ENCODE measurements at places on chromosomes 11 and 22. TPM values are rescaled to one million over a fixed set of nuclear protein-coding genes. Genes with fewer than 3 reads are reported as not detected.

Gene UPB1
- polyA plus RNA-seq, result 0.72 TPM

Gene GRIK4
- 0.37 TPM for polyA plus RNA-seq

Gene SEPTIN5
- 122 TPM for polyA plus RNA-seq

Gene DERL3
- polyA plus RNA-seq, result 1.1 TPM

Gene OR51B5
- not detected for polyA plus RNA-seq

Gene SMC1B
- polyA plus RNA-seq, result 0.07 TPM

Gene ACCSL
- not detected for polyA plus RNA-seq

Gene MYBPC3
- 0.26 TPM for polyA plus RNA-seq

Gene TENM4
- 8.5 TPM for polyA plus RNA-seq

Gene NXPE4
- polyA plus RNA-seq, result not detected

Gene OR8D4
- polyA plus RNA-seq, result not detected

Gene CARD10
- 10.4 TPM for polyA plus RNA-seq

Gene APOA1
- polyA plus RNA-seq, result 2.1 TPM

Gene CCDC81
- polyA plus RNA-seq, result 0.42 TPM

Gene RIMBP3B
- not detected for polyA plus RNA-seq

Gene GLYAT
- not detected for polyA plus RNA-seq

Gene CSNK2A3
- 0.99 TPM for polyA plus RNA-seq

Gene TTC36
- polyA plus RNA-seq, result 1.5 TPM

Gene WT1
- 0.07 TPM for polyA plus RNA-seq

Gene PHOX2A
- not detected for polyA plus RNA-seq

Gene CYP2D6
- 1.1 TPM for polyA plus RNA-seq

Gene KRTAP5-8
- not detected for polyA plus RNA-seq

Gene HTR3A
- 0.17 TPM for polyA plus RNA-seq

Gene OR51I1
- polyA plus RNA-seq, result not detected

Gene SOX6
- 27.8 TPM for polyA plus RNA-seq

Gene PHETA2
- 14.5 TPM for polyA plus RNA-seq

Gene LINC01488
- 0.08 TPM for polyA plus RNA-seq

Gene CHRM1
- not detected for polyA plus RNA-seq

Gene MUC5AC
- not detected for polyA plus RNA-seq
